ENCODE measurements at places on chromosomes 2 and 18.
A peak's percentile ranks its signal among the peaks of the same experiment; 100 is the strongest.

- no peak for DNase-seq
Measured at GRCh38 chr2:100640431-100641124, 77.8 kb downstream of the PDCL3 start.

- DNase-seq, result no peak
Measured at GRCh38 chr18:527146-527545, 26.6 kb upstream of the COLEC12 start.

- DNase-seq, result no peak
Measured at GRCh38 chr2:207813942-207814341, 44.2 kb upstream of the FZD5 start.

DNA sequence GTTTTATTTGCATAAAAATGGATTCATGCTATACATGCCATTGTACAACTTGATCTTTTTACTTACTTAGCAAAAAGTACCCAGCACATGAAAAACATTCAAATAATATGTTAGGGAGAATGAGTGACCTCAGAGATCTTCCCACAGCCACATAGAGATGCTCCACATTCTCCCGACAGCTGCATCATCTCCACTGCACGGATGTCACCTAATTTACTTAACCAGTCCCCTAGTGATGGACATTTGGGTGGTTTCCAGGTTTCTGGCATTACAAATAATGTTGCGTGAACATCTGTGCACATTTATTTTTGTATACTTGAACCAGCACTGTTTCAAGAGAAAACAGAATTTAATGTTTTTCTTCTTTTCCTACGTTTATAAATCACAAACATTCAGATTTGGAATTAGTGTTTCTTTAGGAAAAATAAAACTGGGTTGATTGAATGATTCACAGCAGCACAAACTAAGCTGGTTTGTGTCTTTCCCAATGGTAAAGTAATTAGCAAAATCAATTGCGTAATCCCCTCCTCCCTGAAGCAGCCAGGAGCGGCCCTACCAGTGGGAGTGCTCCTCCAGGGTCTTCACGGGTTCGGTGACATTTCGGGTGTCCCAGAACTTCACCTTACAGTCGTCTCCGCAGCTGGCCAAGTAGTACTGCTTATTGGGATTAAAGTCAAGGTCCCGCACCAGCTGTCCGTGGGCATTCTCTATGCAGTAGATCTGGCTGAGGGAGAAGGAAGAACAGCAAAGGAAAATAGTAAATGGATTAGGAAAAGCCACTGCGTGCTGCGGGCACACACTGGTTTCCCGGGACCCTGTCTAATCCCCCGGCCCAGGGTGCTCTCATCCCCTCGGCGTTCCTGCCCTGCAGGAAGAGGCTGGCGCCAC, 183.9 kb downstream of the EIPR1 start:
- DNase-seq, result no peak

GRCh38 chr2:218202266-218202665, 14.7 kb upstream of the ARPC2 start:
- DNase-seq, result no peak

- no peak for DNase-seq
Measured at GRCh38 chr2:217331523-217332416, 471.9 kb upstream of the TNP1 start.

- no peak for DNase-seq
Measured at GRCh38 chr2:195861821-195862220, 204.8 kb downstream of the SLC39A10 start.

DNA sequence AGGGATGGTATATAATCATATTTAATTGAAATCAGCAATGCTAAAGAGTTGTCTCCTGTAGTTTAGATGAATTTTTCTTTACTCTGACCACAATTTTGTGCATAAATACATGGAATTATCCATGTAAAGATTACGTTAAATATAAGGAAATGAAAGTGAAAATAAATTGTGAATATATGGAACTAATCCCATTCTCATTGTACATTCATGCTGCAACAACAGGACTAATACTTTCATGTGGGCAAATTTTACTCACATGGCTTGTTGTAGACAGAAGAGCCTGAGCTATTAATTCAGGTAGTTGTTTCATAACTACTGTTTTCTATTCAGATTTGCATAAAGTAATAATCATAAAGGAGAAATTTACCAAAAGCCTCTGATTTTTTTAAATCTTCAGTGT, 357.8 kb downstream of the ARHGAP15 start:
- no peak for DNase-seq

DNA sequence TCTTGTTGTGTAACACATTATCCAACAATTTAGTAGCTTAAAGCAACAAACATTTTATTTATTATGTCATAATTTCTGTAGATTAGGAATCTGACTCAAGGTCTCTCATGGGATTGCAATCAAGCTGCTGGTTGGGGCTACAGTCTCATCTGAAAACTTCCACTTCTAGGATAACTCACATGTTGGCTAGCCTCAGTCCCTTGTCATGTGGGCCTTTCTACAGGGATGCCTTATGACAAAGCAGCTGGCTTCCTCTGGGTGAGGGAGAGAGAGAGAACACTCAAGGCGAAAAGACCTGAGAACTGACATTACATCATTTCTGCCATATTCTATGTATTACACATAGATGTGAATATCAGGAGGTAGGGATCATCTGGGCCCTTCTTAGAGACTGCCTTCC, 317.9 kb upstream of the VRK2 start:
- DNase-seq, result no peak

GRCh38 chr2:239226677-239227581, 173.9 kb downstream of the HDAC4 start:
- DNase-seq, result no peak

DNA sequence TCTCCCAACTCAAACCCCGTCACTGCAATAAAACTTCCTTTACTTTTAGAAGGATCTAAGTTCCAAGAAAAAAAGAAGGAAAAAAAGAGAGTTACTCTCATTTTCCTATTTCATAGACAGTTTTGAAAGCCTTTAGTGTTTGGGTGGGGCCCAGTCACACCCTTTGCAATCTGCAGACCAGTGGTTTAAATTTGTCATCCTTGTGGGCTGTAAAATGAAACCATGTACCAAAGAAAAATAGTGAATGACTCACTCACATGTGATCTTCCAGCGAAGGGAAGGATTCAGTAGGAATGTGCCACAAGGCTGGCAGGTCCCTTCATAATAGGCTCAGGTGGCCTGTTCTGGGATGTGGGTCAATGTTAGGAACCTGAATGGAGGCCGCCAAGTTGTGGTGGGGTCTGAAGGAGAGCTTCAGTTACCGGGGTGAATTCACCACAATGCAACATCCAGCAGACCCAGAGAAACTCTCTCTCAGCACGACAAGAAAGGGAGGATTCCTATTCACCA, 28.3 kb downstream of the ANXA4 start:
- DNase-seq, result no peak

GRCh38 chr18:74733598-74733997, 135.9 kb downstream of the ZNF407 start:
- no peak for DNase-seq

- DNase-seq, result no peak
Measured at GRCh38 chr2:158315000-158315399, 141.6 kb downstream of the CCDC148 start.

DNA sequence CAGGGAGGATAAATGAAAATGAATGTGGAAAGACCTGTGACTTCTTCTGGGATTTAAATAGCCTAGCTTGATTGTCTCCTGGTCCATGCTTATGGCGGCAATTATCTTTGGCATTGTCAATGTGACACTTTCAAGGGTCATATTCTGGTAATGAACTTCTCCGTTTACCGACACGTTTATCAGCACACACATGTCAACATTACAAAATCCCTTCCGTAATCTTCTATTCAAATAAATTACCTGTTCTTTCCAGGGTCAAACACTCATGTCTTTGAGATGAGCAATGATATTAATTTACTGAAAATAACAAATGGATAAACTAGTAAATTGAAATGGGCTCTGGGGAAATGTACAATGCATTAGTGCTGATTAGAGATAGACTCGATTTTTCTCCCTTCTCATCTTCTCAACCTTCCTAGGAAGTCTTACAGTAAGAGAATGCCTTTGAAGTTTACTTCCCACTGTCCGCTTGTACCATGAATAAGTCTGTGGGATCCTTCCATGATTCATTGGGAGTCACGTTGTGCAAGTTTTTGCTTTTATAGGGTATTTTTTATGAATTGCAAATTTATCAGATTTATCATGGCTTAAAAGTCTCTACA, 646.3 kb upstream of the LRATD1 start:
- no peak for DNase-seq

GRCh38 chr18:350953-351572, 83.2 kb upstream of the THOC1 start:
- DNase-seq, result no peak

DNA sequence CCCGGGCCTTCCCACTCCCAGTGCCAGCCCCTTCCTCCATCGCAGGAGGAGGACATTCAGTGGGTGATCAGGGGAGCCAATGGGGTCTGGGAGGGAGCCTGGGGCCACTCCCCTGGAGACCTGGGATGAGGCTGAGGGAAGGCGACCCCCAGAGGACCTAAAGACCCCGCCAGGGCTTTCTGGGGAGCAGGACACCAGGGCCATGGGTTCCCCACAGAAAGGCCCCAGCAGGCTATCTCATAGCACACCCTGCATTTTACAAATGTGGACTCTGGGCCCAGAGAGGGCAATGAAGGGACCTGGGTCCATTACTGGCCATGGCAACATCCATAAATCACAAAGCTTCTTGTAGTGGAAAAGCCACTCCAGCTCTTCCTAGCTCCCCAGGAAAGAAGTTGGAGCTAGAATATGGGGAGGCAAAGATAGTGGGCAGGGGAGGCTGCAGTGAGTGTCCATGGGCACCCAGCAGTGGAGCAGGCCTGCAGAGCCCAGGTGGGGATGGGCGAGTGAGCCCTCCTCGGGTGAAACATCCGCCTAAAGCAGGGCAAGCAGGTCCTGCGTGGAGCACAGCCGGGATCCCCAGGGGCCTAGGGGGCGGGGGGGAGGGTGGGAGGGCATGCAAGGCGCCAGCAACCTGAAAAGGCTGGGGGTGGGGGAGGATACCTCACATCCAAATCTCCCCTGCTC, 13.8 kb downstream of the CYP26B1 start:
- DNase-seq, result no peak

DNA sequence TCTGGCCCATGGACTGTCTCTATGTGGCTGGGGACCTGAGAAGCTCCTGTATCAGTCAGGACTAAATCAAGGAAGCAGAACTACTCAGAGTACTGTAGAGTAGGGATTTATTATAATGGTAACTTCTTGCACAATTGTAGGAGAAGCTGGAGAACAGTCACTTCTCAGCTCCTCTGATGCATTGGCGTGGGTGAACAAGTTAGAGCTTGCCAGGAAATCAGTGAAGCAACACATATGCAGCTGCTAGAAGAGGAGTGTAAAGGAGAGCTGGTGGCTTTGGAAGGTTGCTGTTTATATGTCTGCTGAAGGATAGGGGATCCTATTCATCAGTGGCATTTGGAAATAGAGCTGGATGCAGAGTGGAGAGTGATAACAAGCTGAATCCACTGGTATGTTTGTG, 215.5 kb upstream of the CWC22 start:
- DNase-seq, result no peak

DNA sequence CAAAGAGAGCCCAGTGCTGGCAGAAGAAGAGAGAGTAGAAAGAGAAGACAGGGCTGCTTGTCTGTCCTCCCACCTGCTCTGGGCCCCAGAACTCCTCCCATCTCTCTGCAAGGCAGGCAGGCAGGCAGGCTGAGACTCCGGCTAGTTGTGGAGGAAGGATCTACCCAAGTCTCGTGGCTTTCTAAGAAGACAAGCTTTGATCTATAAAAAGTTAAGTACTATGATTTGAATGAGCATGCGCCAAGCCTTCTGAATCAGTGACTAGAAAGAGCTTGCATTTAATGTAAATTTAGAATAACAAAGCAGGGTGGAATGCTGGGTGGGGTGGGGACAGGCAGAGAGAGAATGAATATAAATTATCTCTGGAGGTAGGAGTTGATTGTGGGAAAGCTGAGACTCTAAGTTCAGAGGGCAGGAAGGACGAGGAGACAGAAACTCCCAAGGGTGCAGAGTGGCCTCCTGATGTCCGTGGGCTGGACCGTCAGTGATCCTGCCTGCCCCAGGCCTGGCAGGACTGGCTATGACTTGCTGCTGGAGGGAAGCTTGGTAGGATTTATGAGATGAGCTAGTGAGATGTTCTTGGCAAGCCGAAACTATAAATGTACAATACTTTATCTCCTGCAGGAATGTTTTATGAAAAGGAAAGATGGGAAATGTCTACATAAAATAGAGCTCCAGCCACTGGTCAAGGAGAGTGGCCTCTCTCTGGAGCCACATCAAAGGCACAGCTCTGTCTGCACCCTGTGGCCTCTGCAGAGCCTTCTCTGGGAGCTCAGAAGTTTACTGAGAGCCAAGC, 447.5 kb downstream of the TNS1 start:
- DNase-seq, result no peak

GRCh38 chr18:62716619-62717168, 1.4 kb downstream of the PHLPP1 start:
- peak; percentile 31 for DNase-seq

DNA sequence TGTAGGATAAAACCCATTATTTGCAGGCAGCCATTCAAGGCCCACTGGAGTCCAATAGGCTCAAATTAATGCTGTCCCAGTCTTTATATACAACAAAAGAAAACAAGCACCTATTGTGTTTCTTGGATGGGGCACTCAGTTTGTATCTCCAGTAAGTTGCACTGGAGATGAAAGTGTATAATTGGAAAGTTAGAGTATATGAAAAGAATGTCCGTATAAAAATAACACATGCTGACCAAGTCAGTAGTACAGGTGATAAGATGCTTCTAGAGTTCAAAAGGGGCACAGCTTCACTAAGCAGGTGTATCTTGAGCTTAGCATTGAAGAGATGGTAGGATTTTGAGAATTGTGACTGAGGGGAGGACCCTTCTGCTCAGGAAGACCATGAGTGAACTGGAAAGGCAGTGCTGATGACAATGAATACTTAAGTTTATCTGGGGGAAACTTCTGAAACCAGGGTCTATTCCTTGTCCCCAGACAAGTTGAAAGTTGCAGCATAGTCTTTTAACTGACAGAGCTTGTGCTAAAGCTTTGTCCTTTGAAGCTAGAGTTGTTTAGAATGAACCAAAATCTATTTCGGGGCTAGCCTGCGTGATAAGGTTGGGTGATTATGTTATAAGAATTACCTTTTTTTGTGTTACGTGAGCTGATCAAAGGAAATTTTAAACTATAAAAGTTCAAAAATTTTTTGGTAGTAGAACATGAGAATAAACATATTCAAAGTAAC, 15.2 kb downstream of the LCLAT1 start:
- no peak for DNase-seq

DNA sequence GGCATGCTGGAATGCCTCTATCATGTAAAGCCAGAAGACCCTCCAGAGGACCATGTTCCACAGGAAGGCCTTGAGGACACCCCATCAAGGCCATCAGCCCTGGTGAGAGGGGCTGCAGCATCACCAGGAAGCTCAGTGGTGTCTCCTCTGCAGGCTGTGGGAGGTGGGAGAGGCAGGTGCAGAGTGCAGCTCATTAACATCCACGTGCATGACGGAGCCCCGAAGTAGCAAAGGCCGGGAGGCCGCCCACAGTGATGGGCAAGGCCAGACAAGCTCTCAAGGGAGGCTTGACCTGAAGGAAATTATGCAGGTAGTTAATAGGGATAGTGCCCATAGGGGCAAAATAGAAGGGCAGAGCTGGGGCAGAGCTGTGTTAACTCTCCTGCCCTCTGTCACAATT, 30.3 kb upstream of the SMCHD1 start:
- no peak for DNase-seq

Measured in activated T-cell treated with anti-CD3 and anti-CD28 coated beads for 48 hours (primary cell).